ENCODE measurements at places on chromosomes 1 and 21.

DNA sequence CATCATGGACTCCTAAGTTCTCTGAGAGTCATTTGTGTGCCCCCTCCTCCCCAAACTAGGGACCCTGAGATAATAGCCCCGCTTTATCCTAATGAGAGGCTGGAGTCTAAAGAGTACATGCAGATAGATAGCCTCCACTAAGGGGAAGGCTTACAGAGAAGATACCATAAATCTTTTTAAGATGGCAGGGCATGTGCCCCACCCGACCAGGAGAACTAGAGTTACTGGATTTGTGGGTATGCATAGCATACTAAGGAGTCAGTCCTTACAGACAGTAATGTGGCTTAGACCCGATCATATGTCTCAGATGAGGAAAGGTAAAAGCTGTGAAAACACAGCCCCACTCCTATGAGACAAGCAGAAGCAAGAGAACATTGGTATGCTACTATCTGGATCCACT lies 25.7 kb upstream of the PKN2 start:
- DNase-seq = no peak

GRCh38 chr1:236467327-236467641 lies 56.5 kb upstream of the LGALS8 start:
- no peak for DNase-seq

- no peak for DNase-seq
These were observed 22.9 kb upstream of the MTF2 start for GRCh38 chr1:93056214-93056613.

DNA sequence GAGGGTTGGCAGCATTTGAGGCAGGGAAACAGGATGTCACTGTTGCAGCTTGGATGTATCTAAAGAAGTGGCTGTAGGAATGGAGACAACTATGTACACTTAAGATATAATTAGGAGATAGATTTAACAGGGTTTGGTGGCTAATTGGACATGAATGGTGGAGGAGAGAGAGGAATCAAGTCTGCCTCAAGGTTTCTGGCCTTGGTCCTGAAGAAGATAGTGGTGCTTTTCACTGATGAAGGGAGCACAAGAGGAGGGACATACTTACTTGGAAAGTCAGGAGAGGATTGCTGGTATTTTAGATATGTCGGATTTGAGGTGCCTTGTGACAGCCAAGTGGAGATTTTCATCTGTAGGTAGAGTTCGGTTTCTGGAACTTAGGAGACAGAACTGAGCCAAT lies 123.9 kb downstream of the ST6GALNAC3 start:
- DNase-seq = no peak

DNA sequence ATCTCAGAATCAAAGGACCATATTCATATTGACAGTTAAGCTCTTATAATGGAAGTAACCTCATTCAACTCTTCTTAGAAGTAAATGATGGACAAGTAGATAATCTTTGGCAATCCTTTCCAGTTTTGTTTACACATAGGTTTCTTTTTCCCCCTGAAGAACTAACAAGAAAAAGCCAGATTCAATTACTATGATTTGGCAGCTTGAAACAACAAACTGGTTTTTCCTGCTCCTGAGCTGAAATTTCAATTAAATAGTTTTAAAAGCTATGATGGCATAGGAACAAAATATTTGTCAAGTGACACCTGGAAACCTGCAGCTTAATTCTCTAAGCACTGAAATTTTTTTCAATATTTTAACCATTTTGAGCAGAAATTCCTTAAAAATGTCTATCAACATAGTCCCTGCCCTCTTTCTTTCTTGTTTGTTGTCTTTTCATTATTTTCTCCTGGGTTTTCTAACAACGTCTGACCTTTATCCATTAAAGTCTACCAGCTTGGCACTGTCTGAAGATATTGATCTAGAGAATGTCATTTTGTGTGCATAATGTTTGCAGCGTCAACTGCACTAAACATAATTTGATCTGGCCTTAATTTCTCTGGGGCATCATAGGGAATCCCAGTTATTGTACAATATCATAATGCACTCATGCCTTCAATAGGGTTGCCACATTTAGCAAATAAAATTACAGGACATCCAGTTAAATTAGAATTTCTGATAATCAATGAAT lies 4.0 kb upstream of the SLC35A3 start:
- DNase-seq = no peak

- no peak for DNase-seq
These were observed 42.6 kb upstream of the ADGRL2 start for GRCh38 chr1:81758181-81758580.

DNA sequence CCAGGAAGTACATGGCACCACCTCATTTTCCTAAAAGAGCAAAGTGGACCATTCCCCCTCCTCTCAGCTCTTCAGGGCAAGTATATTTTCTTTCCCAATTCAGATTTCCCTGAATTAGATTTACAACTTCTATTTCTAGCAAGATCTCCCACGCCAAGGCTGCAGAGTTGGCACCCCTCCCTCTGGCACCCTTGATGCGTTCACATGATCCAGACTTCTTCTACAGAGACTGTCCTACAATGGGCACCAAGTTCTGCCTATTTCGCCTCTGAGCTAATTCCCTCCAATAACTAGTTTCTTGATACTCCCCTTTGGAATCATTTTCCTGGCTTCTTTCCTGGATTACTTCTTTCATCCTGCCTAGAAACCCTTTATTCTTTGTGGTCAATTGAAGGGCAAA lies 122.0 kb downstream of the CDC7 start:
- DNase-seq = no peak

GRCh38 chr1:39047374-39048229 lies 21.5 kb downstream of the NDUFS5 start:
- DNase-seq = no peak

GRCh38 chr1:78869136-78869535 lies 137.4 kb downstream of the ADGRL4 start:
- no peak for DNase-seq

- DNase-seq = no peak
These were observed 18.1 kb upstream of the MYSM1 start for GRCh38 chr1:58717979-58718378.

DNA sequence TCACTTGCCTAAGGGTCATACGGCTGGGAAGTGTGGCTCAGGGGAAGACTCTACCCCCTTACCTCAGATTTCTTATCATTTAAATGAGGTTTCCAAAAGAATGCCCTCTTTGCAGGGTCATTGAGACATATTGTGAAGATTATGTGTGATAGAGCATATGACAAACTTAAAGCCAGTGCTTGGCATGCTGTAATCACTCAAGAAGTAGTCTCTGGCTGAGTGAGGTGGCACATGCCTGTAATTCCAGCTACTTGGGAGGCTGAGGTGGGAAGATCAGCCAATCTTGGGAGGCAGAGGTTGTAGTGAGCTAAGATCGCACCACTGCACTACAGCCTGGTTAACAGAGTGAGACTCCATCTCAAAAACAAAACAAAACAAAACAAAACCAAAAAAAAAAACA lies 7.5 kb upstream of the LDLRAD2 start:
- DNase-seq = no peak

- no peak for DNase-seq
These were observed 69.0 kb upstream of the RAVER2 start for GRCh38 chr1:64675718-64676345.

DNA sequence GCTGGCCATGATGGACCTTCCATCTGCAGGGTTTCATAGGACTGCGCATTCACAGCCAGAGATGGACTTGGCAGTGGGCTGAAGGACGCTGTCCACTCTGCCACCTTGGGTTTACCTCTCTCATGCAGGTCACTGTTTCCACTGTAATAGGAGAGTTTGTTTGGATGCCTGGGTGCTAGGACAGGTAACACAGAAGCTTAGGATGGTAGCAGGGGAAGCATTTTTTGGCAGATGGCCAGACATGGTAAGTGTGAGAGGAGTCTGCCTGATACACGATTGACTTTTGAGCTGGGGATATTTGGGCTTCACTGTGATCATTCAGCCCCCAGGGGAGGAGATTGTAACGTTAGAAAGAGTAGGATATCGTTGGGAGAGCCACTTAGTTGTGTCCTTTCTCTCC lies 11.8 kb downstream of the PSEN2 start:
- DNase-seq = no peak

DNA sequence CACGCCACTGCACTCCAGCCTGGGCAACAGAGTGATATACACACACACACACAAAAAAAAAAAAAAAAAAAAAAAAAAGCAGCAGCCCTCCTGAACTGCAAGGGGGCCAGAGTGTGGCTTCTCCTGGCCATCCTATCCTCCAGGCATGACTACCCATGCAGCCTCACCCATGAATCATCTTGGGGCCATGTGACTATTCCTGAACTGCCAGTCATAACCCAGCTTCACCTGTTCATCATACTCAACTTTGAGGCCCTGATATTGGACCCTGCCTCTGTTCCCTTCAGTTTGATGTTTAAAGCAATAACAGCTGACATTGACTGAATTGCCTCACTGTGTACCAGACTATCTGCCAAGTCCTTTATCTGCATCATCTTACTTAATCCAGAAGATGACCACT lies 2.8 kb upstream of the HPCAL4 start:
- no peak for DNase-seq

- DNase-seq = no peak
These were observed 24.1 kb downstream of the IFFO2 start for GRCh38 chr1:18932387-18932786.

DNA sequence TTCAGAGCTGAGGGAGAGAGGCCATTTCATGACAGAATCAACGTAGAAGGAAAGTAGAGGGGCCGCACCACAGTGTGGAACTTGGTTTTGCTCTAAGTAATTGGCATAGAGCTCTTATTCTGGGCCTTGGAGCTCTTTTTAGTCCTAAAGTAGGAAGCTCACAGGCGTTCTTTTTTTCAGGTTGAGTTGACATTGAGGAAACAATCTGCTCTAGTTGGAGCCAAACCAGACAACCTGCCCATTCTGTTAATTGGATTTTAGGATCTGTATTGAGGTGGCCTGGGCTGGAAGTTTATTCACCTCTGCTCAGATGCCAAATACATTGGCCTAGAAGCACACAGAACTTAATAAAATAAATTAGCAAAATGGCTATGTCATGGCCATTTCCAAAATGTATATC lies 1093.9 kb downstream of the ADGRL2 start:
- no peak for DNase-seq

DNA sequence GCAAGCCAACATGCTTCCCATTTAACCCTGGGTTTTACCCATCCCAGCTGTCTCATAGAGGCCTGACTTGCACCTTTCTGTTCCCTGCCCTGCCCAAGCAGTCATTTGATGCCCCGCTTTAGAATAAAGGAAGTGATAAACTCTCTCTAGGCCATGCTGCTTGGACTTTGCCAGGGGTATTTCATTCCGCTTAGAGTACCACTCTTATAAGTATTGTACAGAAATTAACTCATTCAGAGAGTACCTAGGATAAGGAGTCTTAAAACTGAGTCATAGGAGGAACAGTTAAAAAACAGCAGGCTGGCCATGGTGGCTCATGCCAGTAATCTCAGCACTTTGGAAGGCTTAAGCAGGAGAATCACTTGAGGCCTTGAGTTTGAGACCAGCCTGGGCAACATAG lies 21.0 kb upstream of the LYST start:
- DNase-seq = no peak

Measured in stimulated activated CD8-positive, alpha-beta memory T cell treated with anti-CD3 and anti-CD28 coated beads, Interleukin-15, amount 100 ng/mL, for 24 hours (primary cell).